ENCODE measurements at places on chromosomes 1 and 21.

GRCh38 chr1:218809625-218810024, 364.1 kb upstream of the LYPLAL1 start:
- no peak for DNase-seq

- no peak for DNase-seq
Measured at GRCh38 chr1:119046785-119047438, 58.8 kb upstream of the TBX15 start.

DNA sequence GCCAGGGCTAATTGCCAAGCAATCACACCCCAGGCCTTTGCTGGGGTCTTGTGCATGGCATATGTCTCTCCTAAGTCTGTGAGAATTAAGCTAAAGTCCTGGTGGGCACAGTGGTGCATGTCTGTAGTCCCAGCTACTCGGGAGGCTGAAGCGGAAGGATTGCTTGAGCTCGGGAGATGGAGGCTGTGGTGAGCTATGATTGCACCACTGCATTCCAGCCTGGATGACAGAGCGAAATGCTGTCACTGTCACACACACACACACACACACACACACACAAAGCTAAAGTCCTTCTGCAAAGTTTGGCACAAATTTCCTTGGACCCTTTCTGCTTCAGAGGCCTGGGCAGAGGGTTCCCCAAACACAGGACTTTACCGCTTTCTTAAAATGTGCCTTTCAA, 31.3 kb upstream of the DNAJC11 start:
- no peak for DNase-seq

GRCh38 chr1:160007577-160008200, 24.1 kb downstream of the PIGM start:
- DNase-seq = peak; percentile 22

DNA sequence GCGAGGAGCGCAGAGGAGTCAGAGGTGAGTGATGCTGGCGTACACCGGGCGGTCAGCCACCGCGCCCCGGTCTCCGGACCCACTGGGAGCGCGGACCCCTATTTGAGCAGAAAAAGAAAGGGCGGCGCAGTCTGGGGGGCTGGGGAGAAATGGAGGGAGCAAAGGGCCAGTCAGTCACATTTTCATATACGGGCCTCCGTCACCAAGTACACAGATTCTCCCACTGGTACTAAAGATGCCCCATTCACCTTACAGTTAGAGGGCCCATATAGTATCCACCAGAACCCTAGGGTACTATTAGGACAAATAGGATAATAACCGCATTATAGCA, 573 bp downstream of the C2CD4D start:
- DNase-seq = no peak

DNA sequence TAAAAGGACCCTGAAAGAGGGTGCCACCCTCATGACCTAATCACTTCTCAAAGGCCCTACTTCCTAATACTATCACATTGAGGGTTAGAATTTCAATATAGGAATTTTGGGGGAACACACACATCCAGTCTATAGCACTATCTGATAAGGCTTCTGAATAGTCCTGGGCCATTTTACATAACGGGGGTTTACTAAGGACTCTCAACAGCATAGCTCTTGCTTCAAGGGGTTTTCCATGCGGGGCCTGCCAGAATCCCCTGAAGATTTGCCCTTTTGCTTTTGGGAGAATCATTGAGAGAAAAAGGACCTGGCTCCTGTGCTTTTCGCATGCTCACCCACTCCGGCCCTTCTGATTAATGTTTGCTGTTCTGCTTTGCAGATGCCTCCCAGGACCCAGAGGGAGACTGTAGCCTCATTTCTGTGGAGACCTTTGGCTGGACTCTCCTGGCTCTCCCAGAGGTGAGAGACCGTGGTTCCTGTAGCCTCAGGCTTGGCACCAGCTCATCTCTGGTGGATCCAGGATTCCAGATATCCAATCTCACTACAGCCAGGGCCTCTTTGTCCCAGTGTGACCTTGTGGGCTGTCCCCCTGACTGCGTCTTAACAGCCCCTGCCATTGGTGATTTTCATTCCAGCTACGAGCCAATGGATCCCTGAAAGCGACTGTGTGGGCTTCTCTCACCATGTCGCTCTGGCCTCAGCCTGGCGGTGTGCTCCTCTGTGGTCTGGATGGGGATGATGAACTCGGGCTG, 72.6 kb downstream of the DDR2 start:
- no peak for DNase-seq

DNA sequence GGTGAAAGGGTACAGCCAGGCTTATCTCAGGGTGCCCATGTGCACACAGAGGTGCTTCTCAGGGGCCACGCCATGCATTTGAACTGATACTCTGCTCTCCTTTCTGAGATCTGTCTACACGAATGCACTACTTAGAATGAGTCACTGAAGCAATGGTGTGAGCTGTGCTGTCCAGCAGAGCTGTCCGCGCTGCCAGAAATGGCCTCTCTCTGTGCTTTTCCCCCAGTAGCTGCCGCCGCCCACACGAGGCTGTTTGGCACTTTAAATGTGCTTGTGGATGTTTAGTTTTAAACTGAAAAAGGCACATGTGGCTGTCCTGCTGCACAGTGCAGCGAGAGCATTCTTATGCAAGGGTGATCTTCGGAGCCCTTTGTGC, 87.1 kb upstream of the COL6A1 start:
- DNase-seq = no peak

- DNase-seq = no peak
Measured at GRCh38 chr1:54137534-54138061, 15.2 kb downstream of the CDCP2 start.

DNA sequence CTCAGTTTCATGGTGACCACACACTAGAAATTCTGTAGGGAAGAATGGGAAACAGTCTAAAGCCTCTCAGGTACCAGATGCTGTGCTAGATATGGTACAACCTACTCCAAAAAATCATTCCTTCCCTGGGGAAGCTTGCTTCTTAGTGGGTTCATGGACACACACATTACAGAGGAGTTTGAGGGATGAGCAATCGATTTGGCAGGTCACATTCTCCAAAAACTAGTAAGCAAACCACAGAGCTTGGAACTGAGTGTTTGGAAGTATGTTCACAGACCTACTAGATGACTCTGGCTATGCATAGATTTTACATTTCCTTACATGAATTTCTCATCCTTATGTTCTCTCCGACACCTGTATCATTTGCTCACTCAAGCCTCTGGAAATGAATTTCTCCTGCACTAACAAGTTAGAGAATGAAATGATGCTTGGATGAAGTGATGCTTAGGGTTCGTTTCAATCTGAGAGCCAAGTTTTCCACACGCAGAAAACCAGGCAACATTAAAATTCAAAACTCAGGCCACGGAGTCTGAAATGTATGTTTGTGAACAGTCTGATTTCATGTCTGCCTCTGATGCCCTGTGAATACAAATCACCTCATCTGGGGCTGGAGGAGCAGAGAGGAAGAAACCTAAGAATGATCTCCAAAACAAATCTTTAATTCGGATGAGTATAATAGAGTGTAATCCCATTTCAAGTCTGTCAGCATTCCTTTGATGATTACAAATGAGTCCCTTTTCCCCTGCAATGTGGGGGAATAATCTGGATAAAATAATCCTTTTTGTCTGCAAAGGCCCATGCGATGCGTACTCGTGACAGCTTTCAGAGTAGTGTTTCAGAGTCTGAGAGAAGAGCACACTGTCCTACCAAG, 11.0 kb downstream of the EVA1C start:
- DNase-seq = no peak

- no peak for DNase-seq
Measured at GRCh38 chr1:115437196-115437595, 99.1 kb upstream of the NGF start.

DNA sequence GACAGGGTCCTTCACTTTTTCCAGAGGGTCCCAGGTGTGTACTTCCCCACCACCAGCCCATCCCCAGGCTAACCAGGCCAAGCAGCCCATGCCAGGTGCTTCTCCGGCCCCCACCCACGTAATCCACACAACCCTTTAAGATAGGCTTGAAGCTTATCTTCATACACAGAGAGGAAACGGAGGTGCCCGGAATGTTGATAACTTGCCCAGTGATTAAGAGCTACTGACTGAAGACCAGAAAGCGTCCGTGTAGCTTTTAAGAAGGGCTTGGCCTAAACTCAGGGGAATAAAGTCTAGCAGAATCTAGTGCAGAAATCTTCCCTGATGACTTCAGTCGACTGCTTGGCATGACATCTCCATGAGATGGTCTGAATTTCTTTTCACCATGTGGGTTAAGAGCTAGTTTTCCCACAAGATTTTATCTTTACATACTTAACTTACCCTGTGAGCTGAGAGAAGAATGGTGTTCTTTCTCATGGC, 138.7 kb downstream of the GALNT2 start:
- DNase-seq = no peak

DNA sequence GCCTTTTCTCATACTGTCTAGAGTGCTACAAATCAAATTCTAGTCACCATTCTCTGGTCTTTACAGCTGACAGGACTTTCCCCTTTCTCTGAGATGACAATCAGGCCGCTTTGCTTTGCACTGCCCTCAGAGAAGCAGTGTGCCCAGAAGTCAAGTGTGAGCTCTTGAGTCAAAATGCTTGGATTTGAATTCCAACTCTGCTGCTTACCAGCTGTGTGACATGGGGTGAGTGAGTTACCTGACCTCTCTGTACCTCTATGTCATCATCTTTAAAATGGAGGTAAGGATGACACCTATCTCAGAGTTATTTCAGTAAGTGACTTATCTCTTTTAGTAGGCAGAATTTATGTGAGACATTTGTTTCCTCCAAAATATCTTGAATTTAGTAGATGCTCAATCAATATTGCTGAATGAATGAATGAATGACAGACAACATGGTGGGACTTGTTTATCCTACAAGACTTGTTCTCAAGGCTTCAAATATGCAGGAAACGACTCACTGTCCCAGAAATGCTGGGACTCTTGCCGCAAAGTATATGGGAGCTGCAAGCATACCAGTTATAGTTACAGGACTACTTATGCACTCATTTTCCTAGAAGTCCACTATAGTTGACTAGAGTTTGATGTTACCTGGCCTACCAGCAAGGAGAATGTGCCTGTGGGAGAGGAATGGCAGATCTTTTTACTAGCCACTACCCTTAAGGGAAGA, 38.1 kb upstream of the A3GALT2 start:
- no peak for DNase-seq

DNA sequence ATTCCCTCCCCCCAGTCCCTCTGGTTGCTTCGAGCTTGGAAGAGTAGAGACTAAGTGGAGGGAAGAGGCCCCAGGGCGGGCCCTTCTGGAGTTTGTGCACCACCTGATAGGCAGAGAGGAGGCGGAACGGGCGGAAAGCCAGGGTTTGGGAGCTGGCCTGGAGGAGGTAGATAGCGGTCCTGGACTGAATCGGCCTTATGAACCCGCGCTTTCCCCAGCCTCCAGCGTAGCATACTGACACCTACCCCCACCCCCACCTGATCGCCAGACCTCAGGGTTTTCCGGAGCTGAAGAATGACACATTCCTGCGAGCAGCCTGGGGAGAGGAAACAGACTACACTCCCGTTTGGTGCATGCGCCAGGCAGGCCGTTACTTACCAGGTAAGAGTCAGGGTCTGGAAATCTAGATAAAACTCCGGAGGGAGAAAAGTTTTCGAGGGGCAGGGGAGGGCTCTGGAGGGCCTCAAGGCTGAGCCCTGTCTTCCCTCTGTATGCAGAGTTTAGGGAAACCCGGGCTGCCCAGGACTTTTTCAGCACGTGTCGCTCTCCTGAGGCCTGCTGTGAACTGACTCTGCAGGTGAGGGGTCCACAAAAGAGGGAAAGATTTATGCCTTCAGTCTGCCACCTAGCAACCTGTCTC, 705 bp downstream of the UROD start:
- no peak for DNase-seq

GRCh38 chr1:236425031-236425663, 31.1 kb downstream of the EDARADD start:
- no peak for DNase-seq

DNA sequence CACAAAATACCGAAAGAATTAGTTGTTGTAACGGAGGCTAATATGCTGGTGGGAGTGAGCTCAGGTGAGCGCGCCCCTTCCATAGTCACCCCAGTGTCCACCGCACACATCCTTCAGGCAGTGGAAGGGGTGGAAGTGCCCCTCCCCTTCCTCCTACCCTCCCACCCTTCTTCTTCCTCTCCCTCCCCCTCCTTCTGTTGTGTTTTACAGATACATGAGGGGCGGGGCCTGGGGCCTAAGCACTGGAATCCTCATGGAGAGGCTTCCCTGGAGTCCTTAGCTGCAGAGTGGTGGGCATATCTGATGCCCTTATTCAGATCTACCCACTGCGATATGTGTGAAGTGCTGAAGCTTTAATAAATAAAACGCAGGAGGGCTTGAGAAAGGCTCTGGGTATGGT, 10.3 kb upstream of the ADARB1 start:
- no peak for DNase-seq

DNA sequence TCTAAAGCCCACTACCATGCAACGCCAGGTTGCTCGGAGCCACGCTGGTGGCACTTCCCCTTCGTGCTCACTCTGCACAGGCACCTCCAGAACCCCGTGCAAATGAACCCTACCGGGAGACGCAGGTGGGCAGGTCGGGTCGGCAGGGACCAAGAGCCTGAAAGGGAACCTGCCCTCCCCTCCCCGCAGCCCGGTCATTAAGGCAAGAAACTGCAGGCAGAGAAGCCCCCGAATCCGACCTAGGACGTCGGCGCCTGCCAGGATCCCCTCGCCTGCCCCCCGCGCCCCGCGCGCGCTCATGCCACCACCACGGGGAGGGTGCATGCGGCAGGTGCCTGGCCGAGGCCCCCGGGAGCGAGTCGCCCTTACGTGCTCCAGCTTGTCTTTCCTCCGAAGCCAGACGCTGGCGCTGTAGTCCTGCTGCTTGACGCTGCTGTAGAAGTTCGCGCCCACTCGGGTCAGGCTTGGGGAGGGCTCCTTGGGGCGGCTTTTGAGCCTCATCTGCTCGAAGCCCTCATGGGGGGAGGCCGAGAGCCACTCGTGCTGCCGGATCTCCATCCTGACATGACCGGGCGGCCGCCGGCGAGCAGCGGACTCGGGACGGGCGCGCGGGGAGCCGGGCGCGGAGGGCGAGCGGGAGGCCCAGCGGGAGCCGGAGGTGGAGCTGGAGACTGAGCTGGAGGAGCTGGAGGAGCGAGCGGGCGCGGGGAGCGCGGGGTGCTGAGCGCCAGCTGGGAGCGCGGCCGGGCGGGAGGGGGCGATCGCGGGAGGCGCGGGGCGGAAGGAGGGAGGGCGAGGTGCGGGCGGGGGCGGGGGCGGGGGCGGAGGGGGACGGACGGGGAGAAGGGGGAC, 552 bp downstream of the PLD5 start:
- DNase-seq = no peak

DNA sequence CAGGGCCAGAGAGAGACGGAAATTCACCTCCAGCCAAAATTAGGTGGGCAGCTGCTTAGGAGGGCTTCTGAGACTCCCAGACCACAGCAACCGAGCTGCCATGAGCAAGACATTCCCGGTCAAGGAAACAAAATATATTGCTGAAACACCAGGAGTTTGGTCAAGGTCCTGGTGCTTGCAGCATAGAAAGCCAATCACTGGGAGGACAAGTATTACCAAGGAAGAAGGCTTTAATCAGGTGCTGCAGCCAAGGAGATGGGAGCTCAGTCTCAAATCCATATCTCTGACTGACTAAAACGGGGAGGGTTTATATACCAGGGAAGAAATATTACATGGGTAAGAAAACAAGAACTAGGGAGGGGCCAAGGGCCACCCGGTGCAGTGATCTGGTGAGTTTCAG, 18.8 kb upstream of the TMEM125 start:
- DNase-seq = no peak

- no peak for DNase-seq
Measured at GRCh38 chr1:40385437-40386358, 12.2 kb downstream of the SMAP2 start.
